ENCODE measurements at places on chromosomes 16 and 17.

- H3K27ac ChIP-seq, result peak overlapping the region; percentile 93
- H3K27me3 ChIP-seq, result no peaks in the 10 kb centered on the region
- peak overlapping the region; percentile 46 for H3K4me3 ChIP-seq
- DNase-seq, result no peak
These were observed 2.5 kb downstream of the VAMP2 start for GRCh38 chr17:8160224-8160577.

DNA sequence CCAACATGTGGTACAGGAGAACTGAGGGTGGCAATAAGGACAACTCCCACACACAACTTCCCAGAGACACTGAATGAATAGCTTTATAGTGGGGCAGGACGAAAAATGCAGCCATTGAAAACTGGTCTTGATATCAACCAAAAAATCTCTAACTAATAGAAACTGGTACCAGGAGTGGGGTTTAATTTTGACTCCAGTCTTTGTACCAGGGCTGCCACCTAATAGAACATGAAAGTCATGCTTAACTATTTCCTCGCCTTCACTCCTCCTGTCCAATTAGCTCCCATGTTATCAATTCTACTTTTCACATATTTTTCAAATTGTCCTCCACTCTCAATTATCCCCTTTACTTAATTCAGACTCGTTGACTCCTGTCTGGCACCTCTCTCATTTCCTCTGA, 192.0 kb upstream of the ERCC4 start:
- no peak overlapping the region for H3K27ac ChIP-seq
- DNase-seq, result no peak
- no peaks in the 10 kb centered on the region for H3K36me3 ChIP-seq
- H3K27me3 ChIP-seq, result no peaks in the 10 kb centered on the region
- H3K4me3 ChIP-seq, result no peak overlapping the region
- no peaks in the 10 kb centered on the region for H3K4me1 ChIP-seq

DNA sequence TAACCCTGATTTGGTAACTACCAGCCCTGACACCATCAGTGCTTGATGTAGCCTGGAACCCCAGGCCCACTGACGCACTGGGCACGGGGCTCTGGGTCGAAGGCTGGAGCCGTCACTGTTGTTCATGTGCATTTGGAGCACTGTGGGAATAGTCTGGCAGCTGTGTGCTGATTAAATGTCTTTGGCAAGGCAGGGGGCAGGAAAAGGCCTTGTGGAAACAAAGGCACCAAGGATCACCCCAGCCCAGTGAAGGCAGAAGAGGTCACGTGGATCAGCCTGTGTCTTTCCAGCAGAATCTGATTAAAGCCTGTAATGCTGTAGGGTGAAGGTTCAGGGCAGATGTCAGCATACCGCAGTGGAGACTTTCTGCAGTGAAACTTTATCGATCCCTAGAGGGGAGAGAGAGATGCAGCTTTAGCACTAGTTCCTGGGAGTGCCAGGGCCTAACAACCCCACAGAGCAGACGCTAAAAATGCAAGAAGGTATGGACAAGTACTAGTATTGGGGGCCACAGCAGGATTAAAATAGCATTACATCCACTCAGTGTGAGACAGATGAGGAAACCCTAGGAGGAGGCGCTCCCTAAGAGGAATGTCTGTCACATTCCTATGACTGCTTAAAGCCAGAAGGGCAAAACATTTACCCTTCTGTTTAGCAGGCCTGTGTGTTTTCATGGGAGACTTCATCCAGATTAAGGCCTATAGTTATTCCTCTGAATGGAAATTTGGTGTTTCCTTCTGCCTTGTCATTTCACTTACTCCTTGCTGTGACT, 9.7 kb downstream of the ZNHIT3 start:
- no peaks in the 10 kb centered on the region for H3K27me3 ChIP-seq
- peaks cover 39% of the 10 kb centered on the region for H3K36me3 ChIP-seq

DNA sequence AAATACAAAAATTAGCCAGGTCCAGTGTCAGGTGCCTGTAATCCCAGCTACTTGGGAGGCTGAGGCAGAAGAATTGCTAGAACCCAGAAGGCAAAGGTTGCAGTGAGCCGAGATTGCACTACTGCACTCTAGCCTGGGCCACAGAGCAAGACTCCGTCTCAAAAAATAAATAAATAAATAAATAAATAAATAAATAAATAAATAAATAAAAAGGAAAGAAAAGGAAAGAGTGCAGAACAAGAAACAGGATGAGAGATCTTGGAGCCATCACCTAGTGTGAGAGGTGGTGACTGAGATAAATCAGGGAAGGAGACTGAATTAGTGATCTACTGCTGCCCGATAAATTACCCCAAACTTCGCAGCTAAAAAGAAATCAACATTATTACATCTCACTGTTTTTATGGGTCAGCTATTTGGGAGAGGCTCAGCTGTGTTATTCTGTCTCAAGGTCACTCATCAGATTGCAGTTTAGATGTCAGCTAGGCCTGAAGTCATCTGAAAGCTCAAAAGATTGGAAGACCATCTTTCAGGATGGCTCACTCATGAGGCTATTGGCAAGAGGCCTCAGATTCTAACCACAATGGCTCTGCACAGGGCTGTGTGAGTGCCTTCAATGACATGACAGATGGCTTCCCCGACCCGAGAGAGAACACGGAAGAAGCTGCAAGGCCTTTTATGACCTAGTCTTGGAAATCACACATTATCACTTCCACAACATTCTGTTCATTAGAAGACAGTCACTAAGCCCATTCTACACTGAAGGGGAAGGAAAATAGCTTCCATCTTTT, 66.4 kb downstream of the CMC2 start:
- H3K27ac ChIP-seq, result no peak overlapping the region
- no peaks in the 10 kb centered on the region for H3K36me3 ChIP-seq
- no peaks in the 10 kb centered on the region for H3K4me1 ChIP-seq
- H3K27me3 ChIP-seq, result peaks cover 9% of the 10 kb centered on the region

DNA sequence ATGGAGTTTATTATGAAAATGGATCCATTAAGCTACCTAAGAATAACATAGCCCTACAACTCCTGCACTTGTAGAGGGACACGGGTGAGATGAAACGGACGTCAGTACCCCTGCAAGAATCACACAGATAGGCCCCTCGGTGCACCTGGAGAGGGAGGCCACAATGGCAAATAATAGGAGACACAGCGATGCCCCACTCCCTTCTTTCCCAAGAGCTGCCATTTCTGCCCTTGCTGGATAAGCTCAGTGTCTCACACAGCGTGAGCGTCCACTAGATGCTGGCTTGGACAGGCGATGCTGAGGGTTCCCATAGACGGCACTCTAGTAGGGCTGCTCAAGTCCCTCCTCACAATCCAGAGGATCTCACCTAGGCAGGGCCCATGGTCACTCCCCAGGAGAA, 67.8 kb downstream of the ADCY9 start:
- peaks cover 9% of the 10 kb centered on the region for H3K4me1 ChIP-seq
- DNase-seq, result no peak
- H3K4me3 ChIP-seq, result no peak overlapping the region

GRCh38 chr16:2856061-2856670, 1.8 kb downstream of the PRSS22 start:
- H3K36me3 ChIP-seq, result peaks cover 17% of the 10 kb centered on the region
- H3K27me3 ChIP-seq, result peaks cover 46% of the 10 kb centered on the region
- H3K4me3 ChIP-seq, result no peak overlapping the region
- peaks cover 3% of the 10 kb centered on the region for H3K4me1 ChIP-seq

DNA sequence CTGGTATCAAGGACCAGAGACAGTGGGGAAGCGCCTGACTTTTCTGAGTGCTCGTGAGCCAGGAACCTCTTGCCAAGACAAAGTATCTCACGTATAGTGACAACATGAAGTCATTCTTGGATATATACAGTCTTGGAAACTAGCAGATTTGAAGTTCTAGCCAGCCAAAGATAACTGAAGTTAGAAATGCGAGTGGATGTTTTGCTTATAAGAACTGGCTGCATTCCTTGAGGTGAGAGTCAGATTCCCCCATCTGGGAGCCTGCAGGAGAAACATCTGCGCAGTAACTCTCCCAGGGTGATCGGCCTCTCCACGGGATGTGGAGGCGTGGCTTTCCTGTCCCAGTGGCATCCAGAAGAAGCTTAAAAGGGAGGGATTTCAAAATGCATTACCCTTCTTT, 89.8 kb downstream of the SHISA6 start:
- H3K27me3 ChIP-seq, result no peaks in the 10 kb centered on the region
- H3K36me3 ChIP-seq, result no peaks in the 10 kb centered on the region
- H3K4me3 ChIP-seq, result no peak overlapping the region
- no peaks in the 10 kb centered on the region for H3K4me1 ChIP-seq
- no peak overlapping the region for H3K27ac ChIP-seq
- no peak for DNase-seq

- peak; percentile 98 for DNase-seq
- H3K4me3 ChIP-seq, result peak within 1 kb of the TSS; percentile 87
- peaks cover 45% of the 10 kb centered on the region for H3K36me3 ChIP-seq
These were observed at the start of gene ANKFY1 for GRCh38 chr17:4263282-4264215. ANKFY1 (minus strand) TSS chr17:4263979; CDS start chr17:4263941, 38 bp downstream.

GRCh38 chr16:24347556-24347955, 91.4 kb downstream of the CACNG3 start:
- no peak for DNase-seq
- no peaks in the 10 kb centered on the region for H3K36me3 ChIP-seq
- no peak overlapping the region for H3K4me3 ChIP-seq
- no peak overlapping the region for H3K27ac ChIP-seq
- peaks cover 8% of the 10 kb centered on the region for H3K27me3 ChIP-seq
- H3K4me1 ChIP-seq, result no peaks in the 10 kb centered on the region

- no peaks in the 10 kb centered on the region for H3K36me3 ChIP-seq
- peaks cover 31% of the 10 kb centered on the region for H3K27me3 ChIP-seq
- H3K27ac ChIP-seq, result peak overlapping the region; percentile 5
- peak; percentile 13 for DNase-seq
- H3K4me1 ChIP-seq, result peaks cover 8% of the 10 kb centered on the region
These were observed 100.8 kb downstream of the ABCC12 start for GRCh38 chr16:48054881-48055601.

- H3K4me1 ChIP-seq, result peaks cover 9% of the 10 kb centered on the region
- peaks cover 53% of the 10 kb centered on the region for H3K27me3 ChIP-seq
- no peak overlapping the region for H3K4me3 ChIP-seq
- no peak for DNase-seq
These were observed 8.3 kb upstream of the ITGA3 start for GRCh38 chr17:50047488-50048126.

DNA sequence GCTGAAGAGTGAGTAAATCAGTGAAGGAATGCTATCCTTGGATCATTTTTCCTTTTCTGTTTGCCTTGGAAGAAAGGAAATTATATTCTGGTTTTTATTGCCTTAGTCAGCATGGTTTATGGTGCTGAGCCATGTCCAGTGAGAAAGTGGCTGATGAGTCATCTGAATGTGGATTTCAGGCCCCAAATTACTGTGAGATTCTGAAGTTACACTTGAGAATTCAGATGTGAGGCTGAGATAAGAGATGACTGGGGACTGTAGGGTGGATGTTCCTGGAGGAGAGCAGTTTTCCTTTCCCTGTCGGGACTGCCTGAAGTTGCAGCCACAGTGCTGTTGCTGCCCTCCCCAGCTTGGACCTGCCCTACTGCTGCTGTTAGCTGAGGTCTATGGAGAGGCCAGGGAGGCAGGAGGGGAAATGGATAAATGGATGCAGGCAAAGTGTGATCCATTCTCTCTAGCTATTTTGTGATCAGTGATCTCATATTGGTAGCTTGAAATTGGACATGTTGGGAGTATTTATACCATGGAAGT, 4.2 kb upstream of the MAP3K14 start:
- no peak overlapping the region for H3K4me3 ChIP-seq
- peaks cover 42% of the 10 kb centered on the region for H3K4me1 ChIP-seq
- H3K27ac ChIP-seq, result peak overlapping the region; percentile 53

- H3K27me3 ChIP-seq, result peaks cover 7% of the 10 kb centered on the region
- H3K4me3 ChIP-seq, result peak overlapping the region; percentile 69
- H3K4me1 ChIP-seq, result peaks cover 18% of the 10 kb centered on the region
These were observed 94.2 kb downstream of the NTN1 start for GRCh38 chr17:9115214-9116191.

DNA sequence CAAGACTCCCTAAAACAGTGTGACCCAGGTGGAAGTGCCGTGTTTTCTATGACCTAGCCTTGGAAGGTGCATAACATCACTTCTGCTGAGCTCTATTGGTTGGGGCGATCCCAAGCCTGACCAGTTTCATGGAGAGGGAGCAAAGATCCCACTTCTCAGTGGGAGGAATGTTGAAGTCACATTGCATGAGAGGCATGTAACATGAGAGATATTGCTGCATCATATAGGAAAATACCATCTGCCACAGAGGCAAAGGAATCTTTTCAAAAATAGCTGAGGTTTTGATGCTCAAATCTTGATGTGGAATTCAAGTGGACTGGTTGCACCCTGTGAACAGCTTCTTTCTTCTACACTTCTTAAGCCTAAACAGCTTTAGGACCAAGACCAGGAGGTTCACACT, 56.4 kb upstream of the NLRP1 start:
- peaks cover 18% of the 10 kb centered on the region for H3K27me3 ChIP-seq
- no peaks in the 10 kb centered on the region for H3K36me3 ChIP-seq

- no peak overlapping the region for H3K4me3 ChIP-seq
- peaks cover 10% of the 10 kb centered on the region for H3K36me3 ChIP-seq
- H3K27me3 ChIP-seq, result no peaks in the 10 kb centered on the region
- H3K27ac ChIP-seq, result no peak overlapping the region
These were observed 263.6 kb downstream of the NTN1 start for GRCh38 chr17:9284884-9285283.

DNA sequence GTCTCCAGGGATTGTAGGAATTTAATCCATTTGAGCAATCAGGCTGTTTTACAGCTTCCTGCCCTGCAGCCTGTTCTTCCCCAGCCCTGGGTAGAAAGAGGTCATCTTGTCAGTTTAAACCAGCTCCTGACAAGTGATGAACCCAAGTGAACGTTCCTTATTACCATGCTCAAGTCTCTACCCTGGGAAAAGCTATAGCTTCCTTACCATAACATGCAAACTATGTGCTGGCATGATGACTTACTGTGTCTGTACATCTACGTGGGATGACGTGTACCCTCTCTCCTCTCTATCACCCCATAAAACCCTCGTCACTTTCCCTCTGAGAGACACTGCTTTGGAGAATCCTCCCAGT, 452.2 kb downstream of the XYLT1 start:
- H3K36me3 ChIP-seq, result peaks cover 10% of the 10 kb centered on the region
- H3K4me3 ChIP-seq, result no peak overlapping the region
- peaks cover 26% of the 10 kb centered on the region for H3K4me1 ChIP-seq
- H3K27me3 ChIP-seq, result no peaks in the 10 kb centered on the region
- H3K27ac ChIP-seq, result no peak overlapping the region
- DNase-seq, result no peak

- H3K27me3 ChIP-seq, result no peaks in the 10 kb centered on the region
- no peak for DNase-seq
- H3K4me1 ChIP-seq, result peaks cover 5% of the 10 kb centered on the region
These were observed 22.0 kb downstream of the CLUH start for GRCh38 chr17:2689411-2690164.

GRCh38 chr16:30697264-30698138, 1.5 kb upstream of the SRCAP start:
- H3K4me3 ChIP-seq, result peak overlapping the region; percentile 98
- peaks cover 46% of the 10 kb centered on the region for H3K4me1 ChIP-seq
- peak overlapping the region; percentile 100 for H3K27ac ChIP-seq
- H3K36me3 ChIP-seq, result peaks cover 10% of the 10 kb centered on the region
- no peaks in the 10 kb centered on the region for H3K27me3 ChIP-seq

- no peaks in the 10 kb centered on the region for H3K27me3 ChIP-seq
- H3K27ac ChIP-seq, result no peak overlapping the region
- H3K4me3 ChIP-seq, result no peak overlapping the region
- H3K4me1 ChIP-seq, result peaks cover 19% of the 10 kb centered on the region
These were observed 32.1 kb downstream of the ABR start for GRCh38 chr17:1147664-1148063.

- H3K36me3 ChIP-seq, result peaks cover 28% of the 10 kb centered on the region
- no peak for DNase-seq
- no peak overlapping the region for H3K27ac ChIP-seq
- H3K4me3 ChIP-seq, result no peak overlapping the region
These were observed 30.1 kb downstream of the GNPTG start for GRCh38 chr16:1381612-1382406.

- H3K27ac ChIP-seq, result no peak within 1 kb of the TSS
- H3K4me3 ChIP-seq, result peak within 1 kb of the TSS; percentile 30
- no peaks in the 10 kb centered on the region for H3K36me3 ChIP-seq
These were observed at the start of gene CCL2 for GRCh38 chr17:34254651-34255380. CCL2 (plus strand) TSS chr17:34255285; CDS start chr17:34255350, 65 bp downstream.
